Cortex of kidney (tissue), 1 donor: ENCODE measurements at places on chromosomes 5 and 9.

- DNase-seq, result no peak
These were observed 8.0 kb downstream of the MCC start for GRCh38 chr5:113480243-113480642.

GRCh38 chr5:68418201-68418600 is 202.6 kb downstream of the PIK3R1 start:
- no peak for DNase-seq

- DNase-seq, result no peak
These were observed 101.8 kb downstream of the TMEM167A start for GRCh38 chr5:82975396-82975795.

GRCh38 chr5:85397451-85397850 is 1012.8 kb upstream of the EDIL3 start:
- DNase-seq, result no peak

DNA sequence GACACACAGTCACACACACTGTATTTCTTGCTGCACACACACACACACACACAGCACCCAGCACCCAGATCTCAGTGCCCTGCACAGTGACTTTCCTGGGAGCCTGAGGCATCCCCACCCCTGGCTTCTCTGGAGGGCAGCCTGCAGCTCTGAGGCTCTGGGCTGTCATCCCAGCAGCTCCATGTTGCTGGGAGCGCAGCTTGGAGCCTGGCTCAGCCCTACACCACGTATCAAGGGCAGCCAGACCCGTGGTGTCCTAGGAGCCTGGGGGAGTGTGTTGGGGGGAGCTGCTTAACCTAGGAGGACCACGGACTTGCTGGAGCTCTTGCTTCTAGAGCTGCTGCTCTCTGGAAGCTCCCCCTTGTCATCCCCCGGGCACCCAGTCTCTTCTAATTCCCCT is 5.2 kb downstream of the IER5L start:
- no peak for DNase-seq

DNA sequence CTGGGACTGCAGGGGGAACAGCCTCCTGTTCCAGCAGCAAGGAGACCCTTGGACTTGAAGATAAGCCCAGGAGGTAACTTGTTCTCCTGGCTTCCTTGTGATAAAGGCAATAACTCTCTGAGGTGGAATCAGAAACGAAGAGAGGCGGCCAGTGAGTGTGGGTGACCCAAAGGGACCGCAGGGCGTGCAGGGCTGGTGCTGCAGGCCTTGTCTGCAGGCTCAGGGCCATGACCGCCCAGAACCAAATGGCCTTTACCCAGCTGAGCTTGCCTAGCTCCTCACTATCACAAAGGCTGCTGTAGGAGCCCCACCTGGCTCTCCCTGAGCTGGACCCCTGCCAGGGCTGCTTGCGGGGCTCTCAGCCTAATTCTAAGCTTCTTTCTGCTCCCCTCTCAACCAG is 72.5 kb downstream of the NDFIP1 start:
- no peak for DNase-seq
